ENCODE measurements at places on chromosomes 2 and 18.
A peak's percentile ranks its signal among the peaks of the same experiment; 100 is the strongest.

DNA sequence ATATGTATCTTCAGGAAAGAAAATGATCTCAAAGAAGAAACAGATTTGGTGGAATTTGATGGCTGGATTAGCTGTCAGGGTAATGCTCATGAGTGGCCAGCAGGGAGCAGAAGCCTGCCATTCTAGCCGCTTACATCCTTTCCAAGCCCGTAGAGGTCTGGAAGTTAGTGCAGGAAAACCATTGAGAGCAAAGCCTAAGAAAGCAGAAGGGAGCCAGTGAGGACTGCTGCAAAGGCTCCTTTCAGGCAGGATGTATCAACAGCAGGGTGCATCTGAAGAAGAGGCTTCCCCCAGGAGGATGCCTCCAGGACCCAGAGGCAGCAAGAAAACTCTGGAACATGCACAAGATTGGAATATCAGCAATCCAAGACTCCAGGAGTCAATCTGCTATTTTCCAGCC lies 22.9 kb upstream of the LBH start:
- DNase-seq = peak; percentile 58

GRCh38 chr2:157312866-157313486 lies 12.6 kb downstream of the ERMN start:
- no peak for DNase-seq

DNA sequence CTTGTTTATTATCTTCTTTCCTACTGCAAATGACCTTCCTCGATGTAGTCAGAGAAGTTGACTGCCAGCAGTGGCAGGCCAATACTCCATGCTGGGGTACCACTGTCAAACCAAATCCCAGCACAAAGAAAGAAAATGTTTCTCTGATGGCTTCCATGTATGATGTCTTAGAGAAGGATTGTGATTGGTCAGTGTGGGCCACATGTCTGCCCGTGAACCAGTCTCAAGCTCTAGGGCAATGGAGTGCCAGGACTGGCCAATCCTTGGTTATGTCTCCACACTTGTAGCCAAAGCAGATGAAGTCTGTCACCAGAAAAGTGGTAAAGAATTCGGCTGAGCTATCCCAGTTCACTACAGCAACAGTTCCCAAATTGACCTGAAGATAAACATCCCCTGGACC lies 17.6 kb upstream of the SMAD4 start:
- no peak for DNase-seq

DNA sequence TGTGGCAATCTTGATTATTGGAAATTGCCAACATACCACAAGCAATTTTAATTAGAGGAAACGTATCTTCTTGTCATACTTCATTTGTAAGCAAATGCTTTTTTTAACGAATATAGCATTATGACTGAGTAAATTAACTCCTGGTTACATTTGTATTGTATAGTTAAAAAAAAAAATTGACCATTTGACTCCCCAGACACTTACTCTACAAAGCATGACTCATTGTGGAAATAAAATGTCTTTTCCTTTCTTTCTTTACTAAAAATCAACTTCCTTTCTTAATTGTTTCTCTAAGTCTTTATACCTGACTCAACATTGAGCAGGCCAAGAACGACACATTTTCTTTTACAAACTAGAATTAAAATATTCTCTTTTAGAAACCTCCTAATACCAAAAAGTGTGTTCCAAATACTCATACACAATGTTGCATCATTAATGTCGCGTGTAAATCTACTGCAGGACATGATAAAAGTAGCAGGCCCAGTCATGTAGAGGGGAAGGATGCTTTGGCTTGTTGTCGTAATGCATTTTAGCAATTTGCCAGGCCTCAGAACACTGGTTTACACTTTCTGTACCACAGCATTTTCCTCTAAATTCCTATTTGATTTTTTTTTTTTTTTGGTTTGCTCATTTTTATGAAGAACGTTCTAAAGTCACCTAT lies 349.6 kb upstream of the KCNH7 start:
- no peak for DNase-seq

- DNase-seq = no peak
These were observed 103.8 kb downstream of the TRIM43 start for GRCh38 chr2:95695613-95696012.

DNA sequence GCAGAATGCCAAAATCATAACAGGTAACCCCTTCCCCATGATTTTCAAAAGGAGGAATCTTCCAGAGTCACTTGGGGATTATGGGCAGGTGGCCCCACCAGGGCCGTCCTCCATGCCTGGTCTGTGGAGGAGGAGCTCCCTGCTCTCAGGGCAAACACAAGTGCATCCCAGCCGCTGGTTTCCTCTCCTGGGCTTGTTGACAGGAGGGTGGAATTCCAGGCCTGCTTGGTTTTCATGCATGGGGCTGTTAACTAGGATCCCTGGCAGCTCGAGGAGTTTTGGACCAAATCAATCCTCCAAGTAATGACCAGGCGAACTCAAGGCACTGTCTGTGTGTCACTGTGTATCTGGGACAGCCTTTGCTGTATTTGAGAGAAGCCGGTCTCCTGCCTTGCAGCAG lies 45.3 kb downstream of the FOSL2 start:
- DNase-seq = no peak

- DNase-seq = no peak
These were observed 15.4 kb upstream of the ACYP2 start for GRCh38 chr2:54099829-54100585.

DNA sequence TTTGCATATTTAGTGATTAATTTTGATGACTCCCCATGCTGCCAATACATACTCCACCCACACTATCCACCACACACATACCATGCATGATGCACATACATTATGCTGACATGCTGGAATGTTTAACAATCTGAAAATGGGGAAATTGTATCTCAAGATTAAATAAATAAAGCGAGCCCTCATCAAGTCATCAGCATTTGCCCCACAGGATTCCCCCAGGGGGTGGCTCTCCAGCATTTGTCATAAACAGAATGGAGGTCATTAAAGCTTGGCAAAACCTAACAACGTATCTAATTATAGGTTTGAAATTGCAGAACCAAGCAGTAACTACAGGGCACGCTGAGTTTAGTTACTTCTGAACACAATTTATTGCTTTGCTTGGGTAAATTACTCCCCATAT lies 141.2 kb upstream of the TACR1 start:
- DNase-seq = no peak

DNA sequence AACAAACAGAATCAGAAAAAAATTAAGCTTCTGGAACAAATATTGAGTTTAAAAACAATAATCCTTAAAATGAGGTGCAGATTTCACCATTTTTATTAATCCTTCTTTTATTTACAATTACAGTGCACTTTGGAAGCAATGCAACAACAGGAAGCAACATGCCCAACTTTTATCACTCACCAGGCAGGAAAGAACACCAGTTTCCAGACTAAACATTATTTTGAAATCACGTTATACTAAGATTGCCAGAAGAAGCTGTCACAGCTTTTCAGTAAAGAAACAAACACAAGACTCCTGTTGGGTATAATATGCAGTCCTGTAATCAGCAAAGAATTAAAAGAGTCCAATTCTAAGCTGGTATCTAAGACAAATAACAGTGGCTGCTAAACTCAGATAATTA lies 137.9 kb upstream of the ZC3H15 start:
- DNase-seq = no peak

GRCh38 chr2:134262684-134263083 lies 8.8 kb downstream of the MGAT5 start:
- no peak for DNase-seq

GRCh38 chr2:148817210-148817708 lies 57.8 kb upstream of the KIF5C start:
- no peak for DNase-seq

GRCh38 chr2:21498016-21498415 lies 374.2 kb downstream of the TDRD15 start:
- no peak for DNase-seq

DNA sequence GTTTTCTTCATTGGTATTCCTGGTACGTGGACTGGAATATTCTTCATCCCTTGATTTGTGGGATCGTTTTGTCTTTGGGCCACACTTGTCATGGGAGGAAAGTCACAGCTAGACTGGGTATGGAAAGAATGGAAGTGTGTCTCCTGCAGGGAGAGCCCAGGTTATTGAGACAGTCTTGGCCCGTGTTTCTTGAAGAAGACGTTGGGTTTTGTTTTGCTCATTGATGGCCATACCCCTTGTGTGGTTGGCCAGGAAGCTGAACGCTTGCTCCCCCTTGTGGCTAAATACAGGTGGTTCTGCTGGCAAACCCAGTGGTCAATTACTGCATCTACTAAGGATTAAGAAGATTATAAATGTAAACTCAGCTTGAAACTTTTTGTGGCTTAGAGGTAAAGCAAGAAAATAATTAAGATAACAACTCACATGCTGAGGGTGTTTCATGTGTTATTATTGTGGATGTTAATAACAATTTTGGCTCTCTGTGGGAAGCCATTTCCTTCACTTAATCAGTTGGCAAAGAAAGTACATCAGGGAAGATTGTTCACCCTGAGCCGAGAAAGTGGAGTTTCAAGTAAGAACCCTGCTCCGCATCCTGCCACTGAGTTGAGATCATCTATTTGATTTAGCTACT lies 91.8 kb downstream of the NEDD4L start:
- peak; percentile 56 for DNase-seq

DNA sequence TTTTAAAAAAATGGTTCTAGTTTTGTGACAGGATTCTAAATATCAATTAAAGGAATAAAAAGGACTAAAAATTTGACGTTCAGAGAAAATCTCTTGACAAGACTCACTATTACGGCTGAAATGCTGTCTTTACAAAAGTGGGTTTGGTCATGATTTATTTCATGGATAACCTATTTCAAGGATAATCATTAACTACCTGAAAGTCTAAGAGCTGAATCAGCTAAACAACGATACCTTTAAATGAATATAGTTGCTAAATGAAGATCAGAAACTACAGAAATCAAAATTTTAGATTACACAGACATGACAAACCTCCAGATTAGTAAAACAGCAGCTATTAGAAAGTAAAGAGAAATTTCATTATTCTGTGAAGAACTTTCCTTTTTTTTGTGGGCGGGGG lies 35.7 kb downstream of the RTTN start:
- no peak for DNase-seq

- no peak for DNase-seq
These were observed 87.3 kb downstream of the DOCK10 start for GRCh38 chr2:224954980-224955379.

DNA sequence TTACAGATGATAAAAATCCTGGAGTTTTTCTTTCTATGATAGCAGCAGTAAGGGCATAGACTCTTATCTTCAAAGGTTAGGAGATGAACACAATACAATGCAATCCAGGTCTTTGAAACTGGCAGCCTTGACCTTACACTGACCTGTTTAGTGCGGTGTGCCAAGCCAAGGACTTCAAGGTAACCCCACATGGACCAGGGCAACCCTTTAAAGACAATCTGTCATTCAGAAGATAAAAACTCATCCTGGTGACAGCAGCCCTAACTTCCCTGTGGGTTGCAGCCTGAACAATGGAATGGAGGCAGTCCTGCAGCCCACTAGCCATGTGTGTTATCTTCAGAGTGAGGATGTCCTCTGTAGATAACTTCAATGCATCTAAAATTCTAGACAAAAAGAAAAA lies 78.1 kb downstream of the RTTN start:
- no peak for DNase-seq

DNA sequence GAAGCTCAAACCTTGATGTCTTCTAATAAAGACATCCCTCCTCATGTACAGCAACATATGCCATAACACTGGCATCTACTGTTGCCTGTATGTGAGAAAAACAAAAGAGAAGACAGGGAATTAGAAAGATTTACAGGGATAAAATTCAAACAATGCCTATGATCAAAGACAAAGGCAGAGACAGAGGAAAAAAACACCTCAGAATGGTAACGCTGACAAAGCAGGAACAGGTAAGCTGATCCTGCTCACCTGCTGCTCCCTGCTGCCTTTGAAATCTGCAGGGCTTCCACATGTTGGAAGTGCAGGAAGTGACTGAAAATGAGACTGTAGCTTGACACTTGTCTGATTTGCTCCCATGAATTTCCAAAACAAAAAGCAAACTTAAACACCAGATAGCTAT lies 90.2 kb upstream of the DNAJC10 start:
- DNase-seq = no peak

- no peak for DNase-seq
These were observed 33.3 kb downstream of the NPAS2 start for GRCh38 chr2:100852999-100853908.

DNA sequence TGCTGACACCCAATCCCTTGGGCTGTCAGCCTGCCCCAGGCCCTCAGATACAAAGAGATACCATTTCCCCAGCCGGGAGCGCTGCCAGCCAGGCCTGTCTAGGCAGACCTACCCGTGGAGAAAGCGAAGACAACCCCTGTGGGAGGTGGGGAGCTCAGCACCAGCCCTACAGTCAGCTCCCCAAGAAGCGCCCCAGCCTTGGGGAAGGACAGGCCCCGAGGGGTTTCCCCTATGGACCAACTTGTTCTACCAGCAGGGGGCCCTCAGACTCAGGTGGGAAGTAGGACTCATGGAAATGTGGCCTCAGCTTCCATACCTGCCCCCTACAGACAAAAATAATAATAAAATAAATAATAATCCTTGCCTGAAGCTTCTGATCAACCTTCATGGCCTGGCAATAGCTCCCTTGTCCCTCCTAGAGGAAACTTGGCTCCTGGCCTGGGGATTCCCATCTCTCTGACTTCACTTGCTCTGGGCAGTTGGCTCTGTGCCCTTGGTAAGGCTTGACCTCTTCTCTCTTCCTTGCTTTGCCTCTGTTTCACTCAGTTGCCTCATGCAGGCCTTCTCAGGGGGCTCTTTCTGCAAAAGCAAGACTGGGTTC lies 7.0 kb downstream of the SLC35F6 start:
- peak; percentile 38 for DNase-seq

- no peak for DNase-seq
These were observed 215.6 kb upstream of the POU3F3 start for GRCh38 chr2:104638190-104638858.

DNA sequence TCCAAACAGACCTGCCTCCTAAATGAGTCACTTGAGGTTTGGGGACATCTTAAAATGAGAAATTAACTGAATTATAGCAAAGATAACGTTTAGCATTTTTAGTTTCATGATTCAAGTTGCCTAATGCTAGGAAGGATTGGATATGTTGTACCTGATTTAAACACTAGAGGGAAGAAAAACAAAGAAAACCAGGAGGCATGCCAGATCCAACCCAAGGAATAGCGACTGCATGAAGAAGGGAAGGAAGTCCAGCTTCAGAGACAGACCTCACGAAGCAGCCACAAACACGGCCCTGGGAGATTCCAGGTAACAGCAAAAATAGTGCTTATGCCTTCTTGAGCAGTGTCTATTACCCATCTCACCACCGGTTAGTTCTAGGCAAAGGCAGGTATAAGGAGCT lies 499.9 kb upstream of the SPHKAP start:
- DNase-seq = no peak

DNA sequence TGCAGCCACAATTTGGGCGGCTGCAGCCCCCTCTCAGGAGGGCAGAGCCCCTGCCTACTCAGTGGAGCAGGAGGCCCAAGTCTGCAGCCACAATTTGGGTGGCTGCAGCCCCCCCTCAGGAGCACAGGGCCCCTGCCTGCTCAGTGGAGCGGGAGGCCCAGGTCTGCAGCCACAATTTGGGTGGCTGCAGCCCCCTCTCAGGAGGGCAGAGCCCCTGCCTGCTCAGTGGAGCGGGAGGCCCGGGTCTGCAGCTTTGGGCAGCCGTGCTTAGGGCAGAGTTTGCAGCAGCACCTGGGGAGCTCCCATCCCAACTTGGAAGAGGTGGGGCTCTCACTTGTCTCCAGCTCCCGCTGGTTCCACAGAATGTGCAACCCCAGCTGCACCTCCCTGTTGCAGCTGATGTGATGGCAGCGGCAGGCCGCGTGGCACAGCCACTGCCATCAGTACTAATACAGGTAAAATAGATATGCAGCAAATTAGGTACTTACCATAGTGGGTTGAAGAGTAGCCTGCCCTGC lies 99.4 kb downstream of the TWIST2 start:
- no peak for DNase-seq
